ENCODE measurements at places on chromosomes 16 and 17. TPM values are rescaled to one million over a fixed set of nuclear protein-coding genes. Genes with fewer than 3 reads are reported as not detected.

- DNase-seq: no peak
These were observed 13.2 kb downstream of the SLC7A5 start for GRCh38 chr16:87855852-87856715.

DNA sequence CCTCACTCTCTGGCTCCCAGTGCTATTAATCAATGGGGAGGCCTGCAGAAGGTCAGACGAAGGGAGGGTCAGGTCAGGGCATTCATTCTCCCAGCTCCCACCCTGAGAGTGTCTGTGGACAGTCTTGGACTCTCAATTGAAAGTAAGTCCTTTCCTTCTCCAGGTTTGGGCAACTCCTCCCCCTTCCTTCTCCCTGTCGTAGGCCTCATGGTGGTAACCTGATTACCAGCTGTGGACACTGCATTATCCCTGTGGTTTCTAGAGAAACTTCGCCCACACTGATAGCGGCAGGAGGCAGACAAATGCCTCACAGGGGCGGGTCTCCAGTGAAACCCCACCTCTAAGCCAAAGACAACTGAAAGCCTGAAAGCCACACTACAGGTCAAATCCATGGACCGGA is 57.7 kb upstream of the SLC25A19 start:
- DNase-seq: no peak

DNA sequence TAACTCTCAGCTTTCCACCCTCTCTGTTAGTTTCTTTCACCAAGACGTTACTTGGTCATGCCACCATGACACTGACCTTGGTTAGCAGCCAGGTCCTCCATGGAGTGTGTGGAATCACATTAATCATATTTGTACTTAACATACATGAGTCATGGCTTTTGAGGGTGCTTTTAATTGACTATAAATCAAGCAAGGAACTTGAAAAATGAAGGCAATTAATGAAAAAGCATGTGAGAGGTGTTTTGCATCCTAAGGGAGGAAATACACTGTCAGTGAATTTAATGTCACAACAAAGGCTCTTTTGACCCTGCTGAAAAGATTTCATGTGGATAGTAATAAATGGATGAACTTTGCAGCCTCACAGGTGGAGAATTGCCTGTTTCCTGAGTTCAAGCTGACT is 240.7 kb downstream of the CDH13 start:
- no peak for DNase-seq

DNA sequence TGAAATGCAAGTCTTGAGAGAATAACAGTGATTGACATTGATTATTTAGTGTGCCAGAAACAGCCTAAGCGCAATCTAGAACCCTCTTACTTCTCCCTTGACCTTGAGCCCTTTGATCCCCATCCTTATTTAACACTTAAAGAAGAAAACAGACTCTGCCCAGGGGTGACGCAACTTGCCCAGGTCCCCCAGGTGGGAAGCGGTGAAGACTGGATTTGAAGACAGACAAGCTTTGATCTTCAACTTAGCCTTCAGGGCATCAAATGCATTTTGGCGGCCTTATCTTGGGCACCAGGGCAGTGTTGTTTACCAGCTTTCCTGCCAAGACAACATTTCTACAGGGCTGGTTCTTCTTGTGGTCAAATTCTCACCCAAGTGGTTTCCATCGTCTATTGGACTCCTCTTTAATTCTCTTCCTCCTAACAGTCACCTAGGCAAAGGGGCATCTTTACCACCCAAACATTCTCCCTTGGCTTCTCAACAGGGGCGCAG is 8.9 kb upstream of the CIITA start:
- DNase-seq: no peak

Gene RCVRN
- not detected for total RNA-seq

GRCh38 chr16:83898463-83899271 is at the start of gene MLYCD:
Gene MLYCD (plus strand): TSS chr16:83899115. CDS start chr16:83899145, 30 bp downstream.
- peak; percentile 97 for DNase-seq

Gene SENP3
- total RNA-seq: 79.1 TPM

GRCh38 chr17:74455025-74455545 is 11.3 kb upstream of the CD300A start:
- DNase-seq: no peak

Gene CES3
- 0.42 TPM for total RNA-seq

DNA sequence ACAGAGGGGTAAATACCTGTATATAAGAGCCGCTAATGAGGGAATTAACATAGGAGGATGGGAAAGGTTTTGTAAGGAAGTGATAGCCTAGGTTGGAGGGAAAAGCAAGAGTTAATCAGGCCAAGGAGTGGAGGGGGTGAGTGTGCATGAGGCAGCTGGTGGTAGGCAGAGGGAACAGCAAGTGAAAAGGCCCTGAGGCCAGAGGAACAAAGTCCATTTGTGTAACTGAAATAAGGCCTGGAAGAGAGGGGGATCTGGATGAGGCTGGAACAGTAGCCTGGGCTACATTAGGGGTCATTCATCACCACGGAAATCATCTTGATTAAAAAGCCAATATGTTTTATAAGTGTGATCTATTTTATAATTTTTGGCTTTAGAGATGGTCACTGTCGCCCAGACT is 45.7 kb downstream of the FZD2 start:
- no peak for DNase-seq

Gene NSF
- 25.3 TPM for total RNA-seq

GRCh38 chr16:31089199-31089598 is 456 bp upstream of the PRSS53 start:
- no peak for DNase-seq

GRCh38 chr17:50954641-50955121 is 88.5 kb upstream of the TOB1 start:
- DNase-seq: no peak

DNA sequence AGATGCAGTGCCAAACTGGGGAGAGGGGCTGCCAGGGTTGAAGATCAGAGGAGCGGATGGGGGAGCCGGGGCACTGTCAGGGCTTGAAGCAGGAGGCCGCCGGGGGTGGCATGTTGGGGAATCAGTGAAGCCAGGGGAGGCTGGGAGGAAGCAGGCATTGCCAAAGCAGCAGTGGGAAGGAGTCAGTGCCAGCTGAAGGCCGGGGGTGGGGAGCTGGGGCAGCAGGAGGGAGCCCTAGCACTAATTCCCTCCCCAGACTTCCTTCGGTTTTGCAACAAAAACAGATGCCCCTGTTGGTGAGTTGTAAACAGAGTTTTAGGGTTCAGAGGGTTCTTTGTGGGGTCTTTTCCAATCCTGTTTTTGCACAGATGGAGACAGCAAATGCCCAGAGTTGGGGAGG is 10.9 kb upstream of the TAC4 start:
- no peak for DNase-seq

- DNase-seq: no peak
These were observed 78.0 kb downstream of the GNAO1 start for GRCh38 chr16:56269281-56269680.

DNA sequence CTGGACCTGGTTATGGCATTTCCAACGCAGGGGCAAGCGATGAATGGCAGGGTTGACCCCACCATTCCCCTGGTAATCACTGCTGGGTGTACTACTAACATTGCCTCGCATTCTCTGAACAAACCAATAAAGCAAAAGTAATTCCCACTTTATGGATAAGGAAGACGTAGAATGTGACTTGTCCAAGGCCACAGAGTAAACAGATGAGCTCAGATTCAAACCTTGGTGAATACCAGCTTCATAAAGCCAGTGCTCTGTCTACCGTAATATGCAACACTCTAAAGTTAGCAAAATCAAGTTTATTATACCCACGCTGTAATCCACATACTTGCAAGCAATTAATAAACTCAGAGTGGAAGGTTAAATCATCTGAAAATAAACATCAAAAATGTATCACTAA is 59.6 kb downstream of the ANKFY1 start:
- no peak for DNase-seq

GRCh38 chr17:32443827-32444300 is 446 bp upstream of the PSMD11 start:
- DNase-seq: no peak

GRCh38 chr17:48160177-48161081 is 52.9 kb downstream of the SNX11 start:
- no peak for DNase-seq

Gene GRAP
- 3.7 TPM for total RNA-seq

Gene GRIN2C
- total RNA-seq: 0.42 TPM

Gene ATP2A3
- 22.0 TPM for total RNA-seq

DNA sequence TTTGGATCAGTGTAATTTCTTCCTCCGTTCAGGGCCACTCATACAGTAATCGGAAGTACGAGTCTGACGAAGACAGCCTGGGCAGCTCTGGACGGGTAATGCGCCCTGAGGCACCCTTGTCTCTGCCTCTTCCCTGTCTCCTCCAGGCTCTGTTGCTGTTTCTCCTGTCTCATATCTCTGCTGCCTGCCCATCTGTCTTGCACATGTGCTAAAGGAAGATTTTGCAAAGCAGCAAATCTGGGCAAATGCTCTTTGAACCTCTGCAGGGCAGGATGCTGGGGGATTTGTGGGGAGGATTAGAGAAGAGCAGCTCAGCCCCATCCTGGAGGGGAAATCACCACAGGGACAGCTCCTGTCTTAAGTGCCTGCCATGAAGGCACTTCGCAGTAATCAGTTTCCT is 32.4 kb upstream of the POLR3E start:
- no peak for DNase-seq

GRCh38 chr16:969508-970385 is 1.0 kb downstream of the LMF1 start:
- no peak for DNase-seq
